ENCODE measurements at places on chromosomes 5 and 9.

GRCh38 chr9:126611193-126611591 is 2.5 kb upstream of the LMX1B start:
- DNase-seq, result no peak

GRCh38 chr5:153619771-153620170 is 129.3 kb downstream of the GRIA1 start:
- DNase-seq, result peak; percentile 44

DNA sequence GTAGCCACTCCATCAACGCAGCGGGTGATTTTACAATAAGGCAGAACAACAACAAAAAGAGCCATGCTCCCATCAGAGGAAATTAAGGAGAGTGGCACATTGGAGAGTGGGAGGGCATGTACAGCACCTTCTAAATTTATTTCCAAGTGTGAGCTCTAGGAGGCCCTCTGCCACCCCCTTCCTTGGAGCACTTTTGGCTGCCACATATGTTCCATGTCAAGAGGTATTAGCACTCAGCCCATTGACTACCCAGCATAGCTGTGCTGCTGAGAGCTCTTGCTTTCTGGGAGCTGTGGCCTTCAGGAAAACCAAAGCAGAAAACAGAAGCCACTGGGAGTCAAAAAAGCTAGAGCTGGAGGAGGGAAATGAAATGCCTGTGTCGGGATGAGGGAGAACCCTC is 200.2 kb upstream of the PANK3 start:
- no peak for DNase-seq

DNA sequence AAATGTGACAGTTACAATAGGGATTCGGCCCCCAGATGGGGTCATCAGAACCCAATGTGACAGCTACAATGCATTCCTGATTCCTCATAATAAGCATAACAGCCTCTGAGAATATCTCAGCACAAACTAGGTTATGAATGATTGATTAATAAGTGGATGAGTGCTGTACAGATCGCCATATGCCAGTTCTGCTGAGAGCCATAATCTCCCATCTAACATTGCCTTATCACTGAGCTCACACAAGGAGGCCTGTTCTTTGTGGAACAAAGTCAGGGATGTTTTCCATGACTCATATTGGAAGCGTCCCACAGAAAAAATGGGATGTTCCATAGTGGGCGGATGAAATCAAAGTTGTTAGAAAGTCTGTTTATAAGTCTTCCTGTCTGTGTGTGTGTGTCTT is 89.6 kb downstream of the KIF4B start:
- DNase-seq, result peak; percentile 32

DNA sequence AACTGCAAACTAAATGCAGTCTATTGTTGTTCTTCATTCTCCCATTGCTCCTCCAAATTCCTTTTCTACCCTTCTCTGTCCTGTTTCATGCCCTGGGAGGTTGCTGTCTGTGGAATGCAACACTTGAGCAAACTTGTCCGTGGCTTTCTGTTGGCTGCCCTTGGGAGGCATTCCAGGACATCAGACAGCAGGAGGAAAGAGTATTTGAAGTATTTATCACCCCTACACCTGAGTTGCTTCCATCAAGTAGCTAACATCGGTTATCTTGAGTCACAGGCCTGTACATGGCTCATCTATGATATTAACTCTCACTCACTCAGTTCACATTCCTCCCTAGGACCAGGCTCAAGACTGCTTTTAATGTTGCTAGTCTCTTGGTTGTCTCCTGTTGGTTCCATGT is 803.4 kb upstream of the CDH6 start:
- no peak for DNase-seq

- DNase-seq, result no peak
These were observed 36.4 kb downstream of the LARP1 start for GRCh38 chr5:154791535-154791934.

DNA sequence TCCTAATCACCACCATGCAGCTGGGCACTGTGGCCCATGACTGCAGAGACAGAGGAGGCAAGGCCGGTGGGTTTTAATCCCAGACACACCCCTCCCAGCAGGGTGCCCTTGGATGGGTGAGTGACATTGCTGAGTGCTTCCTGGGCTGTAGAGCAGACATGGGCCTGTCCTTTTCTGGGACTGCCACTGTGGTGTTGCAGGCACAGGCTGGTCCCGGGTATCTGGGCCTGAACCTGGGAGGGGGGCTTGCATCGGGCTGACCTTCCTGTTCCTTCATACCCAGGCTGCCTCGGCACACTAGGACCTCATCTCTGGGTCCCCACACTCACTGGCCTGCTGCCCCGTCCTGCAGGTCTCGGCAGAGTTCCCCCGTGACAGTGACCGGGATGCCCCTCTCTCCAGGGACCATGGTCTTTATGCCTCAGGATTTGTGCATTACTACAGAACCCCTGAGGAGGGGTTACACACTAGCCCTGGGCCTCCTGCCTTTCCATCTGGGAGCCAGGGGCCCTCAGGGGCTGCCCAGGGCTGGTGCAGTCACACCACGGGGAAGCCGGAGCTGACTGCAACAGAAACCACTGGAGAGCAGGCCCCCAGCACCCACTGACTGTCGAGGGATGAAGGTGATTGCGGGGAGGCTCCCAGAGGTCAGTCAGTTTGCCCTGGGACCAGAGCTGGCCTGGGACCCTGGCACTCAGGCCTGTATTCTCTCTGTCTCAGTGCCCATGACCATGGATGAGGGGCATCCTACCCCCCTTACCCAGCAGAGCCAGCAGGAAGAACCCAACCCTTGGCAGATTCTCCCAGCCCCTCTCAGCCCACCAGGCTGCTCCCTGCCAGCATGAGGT is 8.9 kb upstream of the SLC25A48 start:
- no peak for DNase-seq

DNA sequence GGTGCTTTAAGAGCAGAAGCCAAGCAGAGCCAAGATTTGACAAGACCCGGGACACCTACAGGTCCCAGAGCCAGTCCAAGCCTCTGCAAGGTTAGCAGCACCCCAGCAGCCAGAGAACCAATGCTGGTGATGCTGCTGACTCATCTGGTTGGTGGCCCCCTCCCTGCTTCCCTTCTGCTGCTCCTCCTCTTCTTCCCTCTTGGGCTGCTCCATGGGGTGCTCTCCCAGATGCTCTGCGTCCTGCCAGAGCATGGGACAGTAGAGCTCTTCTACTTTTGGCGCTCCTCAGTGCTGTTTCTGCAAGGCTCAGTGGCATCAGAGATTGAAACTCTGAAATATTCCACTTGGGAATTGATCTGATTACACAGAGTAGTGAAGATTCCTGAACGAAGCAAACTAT is 76.1 kb upstream of the SAP30L start:
- peak; percentile 43 for DNase-seq

DNA sequence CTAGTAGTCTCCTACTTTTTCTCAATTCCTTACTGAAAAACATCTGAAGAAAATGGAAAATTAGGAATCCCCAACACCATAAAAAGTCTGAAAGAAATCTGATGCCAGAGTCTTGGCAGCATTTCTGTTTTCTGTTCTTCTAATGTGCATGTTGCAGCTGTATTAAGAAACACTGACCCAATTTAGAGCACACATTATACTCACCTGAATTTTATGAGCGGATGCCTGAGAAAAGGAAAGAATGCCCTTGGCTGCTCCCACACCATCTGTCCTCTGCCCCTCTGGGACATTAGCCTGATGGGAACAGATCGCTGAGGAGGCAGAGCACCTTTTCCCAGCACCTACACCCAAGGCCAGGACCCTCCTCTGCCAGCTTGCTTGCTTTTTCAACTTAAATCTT is 14.1 kb upstream of the ANP32B start:
- no peak for DNase-seq

DNA sequence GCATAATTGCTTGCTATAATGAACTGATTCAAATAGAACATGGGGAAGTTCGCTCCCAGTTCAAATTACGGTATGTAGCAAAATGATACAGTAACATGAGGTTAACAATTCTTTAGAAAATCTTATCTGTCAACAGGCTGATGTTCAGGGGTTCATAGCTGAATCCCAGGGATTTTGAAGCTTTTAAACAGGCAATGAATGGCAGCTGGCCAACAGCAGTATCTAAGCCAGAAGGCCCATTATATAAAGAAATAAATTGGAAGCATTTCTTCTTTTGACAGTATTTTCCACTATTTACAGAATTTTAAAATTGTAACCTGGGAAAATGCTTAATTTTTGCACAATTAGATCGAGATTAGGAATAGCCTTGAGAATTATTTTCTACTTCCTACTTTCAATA is 126.8 kb downstream of the PDE8B start:
- DNase-seq, result no peak

DNA sequence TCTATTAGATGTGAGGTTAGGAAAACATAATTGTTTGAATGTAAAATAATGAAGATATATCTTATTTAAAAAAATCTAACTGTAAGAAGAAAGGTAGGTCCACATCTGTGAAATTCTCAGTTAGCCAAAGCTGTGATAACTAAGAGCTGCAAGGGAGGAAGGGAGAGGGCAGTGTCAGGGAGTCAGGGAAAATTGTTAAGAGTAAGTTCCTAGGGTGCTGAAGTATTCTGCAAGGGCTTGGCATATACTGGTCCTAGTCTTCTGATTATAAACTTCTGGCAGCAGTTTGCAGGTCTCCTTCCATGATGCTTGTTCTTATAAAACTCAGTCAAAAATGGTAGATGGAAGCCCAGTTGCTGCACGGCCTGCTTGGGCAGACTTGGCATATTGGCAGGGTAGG is 233.2 kb downstream of the NMUR2 start:
- DNase-seq, result no peak

- DNase-seq, result no peak
These were observed 168.2 kb upstream of the FBN2 start for GRCh38 chr5:128706269-128706668.

GRCh38 chr9:19875291-19875920 is 86.6 kb upstream of the SLC24A2 start:
- peak; percentile 80 for DNase-seq

DNA sequence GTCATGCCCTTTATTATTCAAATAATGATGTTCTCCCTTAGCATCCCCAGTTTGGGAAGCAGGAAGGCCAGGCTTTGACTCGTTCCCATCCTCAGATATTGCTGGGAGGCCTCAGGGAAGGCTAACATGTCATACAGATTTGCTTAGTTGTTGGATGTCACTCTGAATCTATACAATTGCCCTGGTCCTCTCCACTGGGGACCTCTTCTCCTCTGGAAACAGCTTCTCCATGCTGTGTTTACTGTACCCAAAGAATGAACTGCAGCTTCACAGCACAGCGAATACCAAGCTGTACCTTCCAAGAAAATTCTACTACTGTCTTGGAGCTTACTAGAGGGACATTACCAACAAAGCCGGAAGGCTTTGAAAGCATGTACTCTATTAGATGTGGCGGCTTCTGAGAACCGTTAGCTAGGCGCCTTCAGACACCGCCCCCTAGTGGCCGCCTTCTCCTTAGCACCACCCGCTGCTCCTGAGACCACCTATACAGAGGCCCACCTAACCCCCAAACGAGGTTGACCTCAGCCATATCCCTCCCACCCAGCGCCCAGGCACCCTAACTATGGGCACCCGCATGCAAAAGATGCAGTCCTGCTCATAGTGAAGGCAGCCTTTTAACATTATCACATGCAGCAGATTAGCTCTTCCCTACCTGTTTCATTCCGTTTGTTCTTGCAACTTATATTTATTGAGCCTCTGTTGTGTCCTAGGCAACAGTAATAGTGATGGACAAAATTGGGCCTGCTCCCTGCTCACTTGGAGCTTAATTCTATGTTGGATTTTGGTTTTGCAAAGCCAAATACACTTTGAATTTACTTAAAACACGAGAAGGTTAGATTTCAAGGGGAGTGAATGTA is 34.9 kb upstream of the FOXI1 start:
- peak; percentile 47 for DNase-seq

GRCh38 chr5:6504677-6505415 is 56.2 kb downstream of the UBE2QL1 start:
- peak; percentile 55 for DNase-seq

- no peak for DNase-seq
These were observed 751.2 kb upstream of the ZNF608 start for GRCh38 chr5:125497651-125498050.

- DNase-seq, result no peak
These were observed 93.7 kb upstream of the ERBIN start for GRCh38 chr5:65832603-65833228.

DNA sequence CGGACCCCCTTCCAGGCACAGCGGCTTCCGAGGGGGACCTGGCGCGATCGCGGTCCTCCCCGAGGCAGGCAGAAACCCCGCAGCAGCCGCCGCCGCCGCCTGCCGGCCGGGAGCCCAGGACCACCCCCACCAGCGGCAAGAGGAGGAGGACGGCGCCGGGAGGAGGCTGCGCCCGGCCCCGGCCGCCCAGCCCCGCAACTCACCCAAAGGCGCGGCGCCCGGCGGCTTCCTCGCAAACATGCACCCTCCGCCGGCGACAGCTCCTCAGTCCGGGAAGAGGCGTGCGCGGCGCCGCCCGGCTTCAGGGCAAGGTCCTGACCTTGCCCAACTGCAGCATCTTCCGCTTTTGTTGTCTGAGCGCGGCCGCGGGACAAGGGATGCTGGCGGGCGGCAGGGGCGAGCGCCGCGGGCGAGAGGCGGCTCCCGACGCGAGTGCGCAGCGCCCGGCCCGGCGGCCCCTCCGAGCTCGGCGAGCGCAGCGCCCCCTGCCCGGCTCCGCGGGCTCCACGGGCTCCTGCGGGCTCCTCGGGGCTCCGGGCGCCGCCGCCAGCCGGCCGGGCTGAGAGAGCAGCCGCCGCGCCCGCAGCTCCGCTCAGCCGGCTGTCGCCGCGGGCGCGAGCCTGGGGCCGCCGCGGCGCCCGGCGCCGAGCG is 507 bp downstream of the CTNND2 start:
- DNase-seq, result no peak

Measured in fibroblast of upper back skin (primary cell).